Sigmoid colon (tissue), 7 donors: ENCODE measurements at places on chromosomes 1 and 21. TPM values are rescaled to one million over a fixed set of nuclear protein-coding genes. Genes with fewer than 3 reads are reported as not detected.
A peak's percentile ranks its signal among the peaks of the same experiment; 100 is the strongest.

DNA sequence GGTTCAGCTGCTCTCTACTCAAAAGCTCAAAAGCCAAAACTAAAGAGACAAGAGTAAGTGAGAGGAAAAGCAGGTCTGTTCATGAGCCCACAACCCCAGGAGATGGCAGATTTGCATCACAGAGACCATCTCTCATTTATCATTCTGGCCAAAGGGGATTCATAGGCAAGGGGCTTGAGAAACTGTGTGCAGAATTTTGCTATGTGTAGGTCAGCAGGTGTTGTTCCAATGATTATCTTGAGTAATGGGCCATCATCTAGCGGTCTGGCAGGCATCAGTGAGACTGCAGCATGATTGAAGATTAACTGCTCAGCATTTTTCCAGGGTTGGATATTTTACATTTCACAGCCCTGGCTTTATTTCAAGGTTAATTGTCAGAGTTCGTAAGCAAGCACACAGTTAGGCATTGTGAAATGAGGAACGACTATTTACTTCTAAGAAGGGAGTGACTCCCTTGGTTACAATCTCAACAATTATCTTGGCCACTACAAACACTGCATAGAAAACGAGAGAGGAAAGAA lies 1204.6 kb upstream of the TMPRSS15 start:
- H3K27me3 ChIP-seq, result no peaks in the 10 kb centered on the region
- no peak for DNase-seq
- H3K27ac ChIP-seq, result no peak overlapping the region
- H3K4me3 ChIP-seq, result no peak overlapping the region
- H3K36me3 ChIP-seq, result no peaks in the 10 kb centered on the region

CRP gene
- not detected for total RNA-seq

DNA sequence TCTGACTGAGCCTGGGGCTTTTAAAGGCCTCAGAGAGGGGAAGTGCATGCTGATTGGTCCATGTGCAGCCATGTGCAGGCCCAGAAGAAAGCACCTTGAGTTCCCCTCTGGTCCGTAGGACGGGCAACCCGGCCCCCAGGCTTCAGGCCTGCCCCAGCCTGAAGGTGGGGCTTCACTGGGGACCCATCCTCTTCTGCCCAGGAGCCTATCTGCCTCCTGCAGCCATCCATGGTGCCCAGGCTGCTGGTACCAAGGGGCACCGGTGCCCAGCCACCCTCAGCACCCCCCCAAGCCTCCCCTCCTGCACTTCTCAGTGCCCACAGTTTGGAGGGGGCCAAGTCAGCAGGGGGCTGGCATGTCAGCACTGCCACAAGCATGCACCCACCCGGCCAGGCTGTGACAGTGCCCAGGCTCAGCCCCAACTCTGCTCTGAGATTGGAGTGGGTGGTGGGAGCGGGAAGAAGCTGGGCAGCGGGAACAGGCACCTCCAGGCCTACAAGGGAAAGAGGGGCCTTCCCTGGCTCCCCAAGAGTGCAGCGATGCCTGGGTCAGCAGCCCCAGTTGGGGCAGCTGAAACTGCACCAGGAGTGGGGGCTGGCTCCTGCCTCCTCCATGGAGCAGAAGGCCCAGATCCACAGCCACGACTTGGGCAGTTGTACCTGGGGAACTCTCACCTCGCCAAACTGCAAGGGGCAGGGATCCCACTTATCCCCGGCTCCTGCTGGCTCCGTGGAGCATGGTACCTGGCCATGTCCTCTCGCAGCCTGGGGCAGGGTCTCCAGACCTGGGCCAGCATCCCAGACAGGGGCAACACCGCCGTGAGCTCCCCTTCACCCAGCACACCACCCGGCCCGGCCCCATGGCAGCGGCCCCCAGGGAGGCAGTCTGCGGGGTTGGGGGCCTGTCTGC lies 11.7 kb downstream of the COL6A2 start:
- peak; percentile 61 for DNase-seq
- no peaks in the 10 kb centered on the region for H3K27me3 ChIP-seq
- H3K27ac ChIP-seq, result peak overlapping the region; percentile 74
- H3K4me1 ChIP-seq, result peaks cover 31% of the 10 kb centered on the region
- no peak overlapping the region for H3K4me3 ChIP-seq
- H3K36me3 ChIP-seq, result peaks cover 28% of the 10 kb centered on the region

GRCh38 chr21:46515109-46515508 lies 56.4 kb downstream of the DIP2A start:
- peak; percentile 72 for DNase-seq
- no peak overlapping the region for H3K4me3 ChIP-seq
- H3K27ac ChIP-seq, result no peak overlapping the region
- H3K36me3 ChIP-seq, result peaks cover 15% of the 10 kb centered on the region

C1orf87 gene
- total RNA-seq, result not detected

AMY2A gene
- not detected for total RNA-seq

F13B gene
- not detected for total RNA-seq

DNA sequence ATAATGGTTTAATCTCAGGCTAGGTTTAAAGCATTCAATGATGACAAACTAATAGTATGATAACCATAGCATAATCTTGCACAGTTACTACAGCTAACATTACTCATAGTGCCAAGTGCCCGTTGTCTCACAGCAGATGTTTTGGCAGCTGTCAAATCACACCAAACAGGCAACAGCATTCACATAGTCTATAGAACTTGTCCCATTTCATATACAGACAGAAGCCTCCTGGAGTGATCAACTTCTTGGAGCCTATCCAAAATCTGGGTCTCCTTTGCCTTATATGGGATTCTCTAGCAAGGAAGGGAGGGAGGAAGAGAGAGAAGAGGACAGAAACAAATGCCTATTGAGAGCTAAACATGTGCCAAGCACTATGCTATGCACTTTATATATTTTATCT lies 250.6 kb upstream of the ZP4 start:
- no peaks in the 10 kb centered on the region for H3K36me3 ChIP-seq
- DNase-seq, result no peak
- no peaks in the 10 kb centered on the region for H3K4me1 ChIP-seq
- no peak overlapping the region for H3K27ac ChIP-seq
- H3K4me3 ChIP-seq, result no peak overlapping the region

DNA sequence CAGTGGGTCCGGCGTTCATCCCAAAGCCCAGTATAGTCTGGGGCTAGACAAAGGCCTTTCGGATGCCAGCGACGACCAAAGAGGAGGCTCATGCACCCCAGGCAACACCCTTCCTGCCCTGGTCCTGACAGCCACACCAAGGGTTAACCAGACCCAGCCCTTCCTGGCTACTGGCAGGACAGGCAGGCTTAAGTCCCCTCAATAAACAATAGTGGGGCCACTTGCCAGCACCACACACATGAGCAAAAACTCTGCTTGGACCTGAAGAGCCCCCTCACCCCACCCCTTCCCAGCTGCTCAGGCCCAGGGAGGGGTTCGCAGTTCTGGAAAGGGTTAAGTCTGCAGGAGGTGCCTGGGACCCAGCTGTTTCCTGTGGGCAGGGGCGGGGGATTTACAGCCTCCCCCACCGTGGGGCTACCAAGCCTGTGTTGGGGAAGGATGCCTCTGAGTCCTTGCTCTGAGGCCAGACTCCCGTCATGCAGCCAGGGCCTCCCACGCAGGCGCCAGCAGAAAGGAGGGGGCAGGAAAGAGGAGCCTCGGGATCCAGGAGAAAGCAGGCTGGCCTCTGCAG lies 18.2 kb downstream of the PHLDA3 start:
- peaks cover 41% of the 10 kb centered on the region for H3K4me1 ChIP-seq
- no peaks in the 10 kb centered on the region for H3K36me3 ChIP-seq
- peak; percentile 90 for DNase-seq
- no peaks in the 10 kb centered on the region for H3K27me3 ChIP-seq

- no peak overlapping the region for H3K4me3 ChIP-seq
- H3K27ac ChIP-seq, result no peak overlapping the region
- H3K27me3 ChIP-seq, result no peaks in the 10 kb centered on the region
- H3K4me1 ChIP-seq, result no peaks in the 10 kb centered on the region
- H3K36me3 ChIP-seq, result no peaks in the 10 kb centered on the region
- DNase-seq, result no peak
Measured at GRCh38 chr1:203056516-203056915, 29.3 kb downstream of the MYOG start.

DNA sequence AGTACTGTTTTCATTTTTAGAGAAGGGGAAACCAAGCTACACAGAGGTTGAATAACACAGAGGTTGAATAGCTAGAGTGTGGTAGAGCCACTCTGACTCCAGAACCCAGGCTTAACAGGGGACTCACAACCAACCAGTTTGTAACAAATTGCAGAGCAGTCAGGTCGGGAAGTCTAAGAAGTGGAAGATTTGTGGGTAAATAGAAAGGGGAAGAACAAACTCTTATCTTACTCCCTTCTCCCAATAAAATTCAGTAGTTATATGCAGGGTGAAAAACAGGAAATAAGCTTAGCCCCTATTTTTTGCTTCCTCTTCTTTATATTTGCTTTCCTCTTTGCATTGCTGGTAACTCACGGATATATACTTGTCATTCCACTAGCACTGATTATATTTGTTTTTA lies 23.2 kb downstream of the CDC42 start:
- no peak overlapping the region for H3K4me3 ChIP-seq
- peaks cover 67% of the 10 kb centered on the region for H3K4me1 ChIP-seq
- H3K36me3 ChIP-seq, result peaks cover 8% of the 10 kb centered on the region
- no peaks in the 10 kb centered on the region for H3K27me3 ChIP-seq

PNRC2 gene
- total RNA-seq, result 142 TPM

DNA sequence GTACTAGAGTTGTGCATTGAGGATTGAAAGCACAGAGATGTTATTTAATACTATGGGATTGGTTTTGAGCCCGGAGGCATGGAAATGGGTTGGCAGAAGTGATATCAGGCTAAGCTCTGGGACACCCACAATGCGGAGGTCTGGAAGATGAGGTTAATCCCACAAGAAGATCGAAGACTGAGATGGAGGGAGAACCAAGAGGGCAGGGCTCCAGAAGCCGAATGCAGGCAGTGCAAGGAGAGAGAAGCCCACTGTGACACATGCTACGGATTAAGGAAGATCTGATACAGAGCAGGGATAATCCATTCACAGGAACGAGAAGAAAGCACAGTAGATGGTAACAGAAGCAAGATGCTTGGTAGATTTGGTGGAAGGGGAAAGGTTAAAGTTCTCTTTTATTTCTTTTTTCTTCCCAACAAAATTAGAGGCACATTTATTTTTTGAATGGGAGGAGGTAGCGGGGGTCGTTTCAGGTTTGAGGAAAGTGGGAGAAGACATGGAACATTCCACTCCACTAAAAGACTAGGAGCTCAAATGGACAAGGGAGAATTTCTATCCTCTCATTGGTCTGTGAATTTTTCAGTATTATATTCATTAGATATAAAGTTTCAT lies 113.2 kb downstream of the NCAM2 start:
- no peak overlapping the region for H3K27ac ChIP-seq
- H3K4me1 ChIP-seq, result peaks cover 7% of the 10 kb centered on the region
- DNase-seq, result no peak
- H3K27me3 ChIP-seq, result no peaks in the 10 kb centered on the region
- H3K4me3 ChIP-seq, result no peak overlapping the region

- no peaks in the 10 kb centered on the region for H3K4me1 ChIP-seq
- no peaks in the 10 kb centered on the region for H3K27me3 ChIP-seq
- H3K36me3 ChIP-seq, result no peaks in the 10 kb centered on the region
- no peak overlapping the region for H3K27ac ChIP-seq
Measured at GRCh38 chr21:35954066-35954465, 106.3 kb downstream of the SETD4 start.

DNA sequence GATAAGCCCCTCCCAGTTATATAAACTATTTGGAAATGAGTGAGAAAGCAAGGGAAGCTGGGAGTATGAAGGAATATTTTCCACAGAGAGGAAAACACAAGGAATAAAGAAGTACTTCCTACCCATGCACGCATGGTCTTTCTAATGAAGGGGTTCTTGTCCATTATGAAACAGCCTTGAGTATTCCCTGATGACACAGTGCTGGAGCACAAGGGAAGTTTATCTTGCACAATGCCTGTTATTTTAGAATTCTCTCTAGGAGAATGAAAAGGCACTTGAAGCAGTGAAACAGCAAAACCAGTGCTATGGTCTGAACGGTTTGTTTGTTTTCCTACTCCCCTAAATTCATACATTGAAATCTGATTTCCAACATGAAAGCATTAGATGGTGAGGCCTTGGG lies 38.6 kb upstream of the ADAMTS1 start:
- no peak overlapping the region for H3K27ac ChIP-seq
- H3K27me3 ChIP-seq, result no peaks in the 10 kb centered on the region
- no peaks in the 10 kb centered on the region for H3K36me3 ChIP-seq
- no peaks in the 10 kb centered on the region for H3K4me1 ChIP-seq
- DNase-seq, result no peak
- no peak overlapping the region for H3K4me3 ChIP-seq

DNA sequence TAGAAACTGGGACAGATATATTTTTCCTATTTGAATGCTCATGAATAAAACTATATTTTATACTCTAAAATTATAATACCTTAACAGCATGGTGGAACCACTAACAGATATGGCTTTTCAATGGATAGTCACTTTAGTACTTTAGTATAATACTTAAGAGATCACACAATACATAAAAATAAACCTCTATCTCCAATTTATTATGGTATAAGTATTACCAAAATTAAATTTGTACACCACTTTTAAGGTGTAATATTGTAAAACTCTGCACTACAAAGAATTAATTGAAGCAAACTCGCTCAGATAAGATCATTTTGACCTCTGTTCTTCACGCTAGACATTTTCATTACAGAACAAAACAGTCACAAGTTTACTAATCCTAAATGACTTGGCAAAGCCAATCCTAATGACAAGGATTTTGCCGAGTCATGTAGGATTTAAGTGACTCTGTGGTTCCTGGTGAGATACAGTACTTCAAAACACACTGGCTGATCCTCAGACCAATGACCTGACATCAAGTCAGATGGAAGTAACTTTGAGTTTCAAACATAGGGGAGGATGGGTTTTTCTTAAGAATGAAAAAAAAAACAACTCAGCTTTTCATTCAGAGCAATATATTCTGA lies 200.6 kb downstream of the SMYD3 start:
- H3K27me3 ChIP-seq, result no peaks in the 10 kb centered on the region
- no peaks in the 10 kb centered on the region for H3K36me3 ChIP-seq
- no peaks in the 10 kb centered on the region for H3K4me1 ChIP-seq
- no peak overlapping the region for H3K4me3 ChIP-seq

DNA sequence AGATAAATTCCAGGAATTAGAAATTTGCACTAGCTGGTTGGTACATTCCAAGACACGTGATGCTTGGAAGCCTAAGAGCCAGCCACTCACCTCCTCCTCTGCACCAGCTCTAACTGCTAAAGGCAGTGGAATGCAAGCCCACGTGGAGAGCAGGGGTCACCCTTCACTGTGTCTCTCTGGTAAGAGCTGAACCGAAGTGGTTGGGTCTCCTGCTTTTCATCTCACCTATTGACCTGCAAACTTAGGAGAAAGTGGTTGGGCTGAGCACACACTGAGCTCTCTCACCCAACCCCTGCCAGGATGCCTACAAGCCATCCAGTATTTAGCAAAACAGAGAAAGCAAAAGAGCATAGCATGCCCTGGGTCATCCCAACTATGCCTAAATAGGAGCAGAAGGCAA lies 19.3 kb downstream of the HAO2 start:
- no peaks in the 10 kb centered on the region for H3K36me3 ChIP-seq
- H3K27ac ChIP-seq, result no peak overlapping the region
- no peak overlapping the region for H3K4me3 ChIP-seq

BEND5 gene
- 11.4 TPM for total RNA-seq

GUCA2A gene
- total RNA-seq, result not detected

- no peaks in the 10 kb centered on the region for H3K36me3 ChIP-seq
- no peak overlapping the region for H3K4me3 ChIP-seq
- H3K27ac ChIP-seq, result no peak overlapping the region
- no peak for DNase-seq
Measured at GRCh38 chr1:203089001-203089650, 3.3 kb upstream of the MYOG start.

GRCh38 chr1:152640351-152640750 lies 17.4 kb upstream of the LCE3A start:
- no peak overlapping the region for H3K4me3 ChIP-seq
- no peaks in the 10 kb centered on the region for H3K27me3 ChIP-seq
- no peak for DNase-seq
- no peaks in the 10 kb centered on the region for H3K36me3 ChIP-seq
